Esophagus squamous epithelium (tissue), 5 donors: ENCODE measurements at places on chromosomes 4 and X.

DNA sequence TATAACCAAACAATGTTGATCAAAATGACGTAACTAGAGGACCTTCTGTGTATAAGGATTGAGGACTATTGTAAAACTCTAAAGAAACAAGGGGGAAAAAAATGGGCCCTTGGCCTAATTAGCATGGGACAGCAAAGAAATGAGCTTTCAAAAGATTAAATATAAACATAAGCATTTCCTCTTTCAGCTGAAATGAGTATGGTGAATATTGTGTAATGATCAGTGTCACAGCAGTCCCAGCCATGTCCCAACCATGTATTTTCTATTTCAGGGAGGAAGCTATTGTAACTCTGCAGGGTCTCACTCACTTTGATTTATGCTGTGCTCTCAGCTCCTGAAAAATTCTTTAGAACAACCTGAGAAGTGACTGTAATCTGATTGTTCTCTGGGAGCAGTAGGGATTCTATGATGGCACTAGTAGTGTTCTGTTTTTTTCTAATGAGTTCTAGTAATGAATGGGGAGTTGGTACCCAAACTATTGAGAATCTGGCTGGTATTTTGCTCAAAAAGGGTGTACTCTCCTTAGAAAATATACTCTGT lies 25.8 kb downstream of the ANXA10 start:
- DNase-seq = no peak
- no peak overlapping the region for H3K4me3 ChIP-seq
- no peaks in the 10 kb centered on the region for H3K27me3 ChIP-seq
- H3K4me1 ChIP-seq = no peaks in the 10 kb centered on the region

- H3K4me3 ChIP-seq = no peak overlapping the region
- no peak overlapping the region for H3K27ac ChIP-seq
- no peak for DNase-seq
- no peaks in the 10 kb centered on the region for H3K36me3 ChIP-seq
- no peaks in the 10 kb centered on the region for H3K4me1 ChIP-seq
Observed at GRCh38 chr4:181830404-181831035, 412.7 kb upstream of the TENM3 start.

DNA sequence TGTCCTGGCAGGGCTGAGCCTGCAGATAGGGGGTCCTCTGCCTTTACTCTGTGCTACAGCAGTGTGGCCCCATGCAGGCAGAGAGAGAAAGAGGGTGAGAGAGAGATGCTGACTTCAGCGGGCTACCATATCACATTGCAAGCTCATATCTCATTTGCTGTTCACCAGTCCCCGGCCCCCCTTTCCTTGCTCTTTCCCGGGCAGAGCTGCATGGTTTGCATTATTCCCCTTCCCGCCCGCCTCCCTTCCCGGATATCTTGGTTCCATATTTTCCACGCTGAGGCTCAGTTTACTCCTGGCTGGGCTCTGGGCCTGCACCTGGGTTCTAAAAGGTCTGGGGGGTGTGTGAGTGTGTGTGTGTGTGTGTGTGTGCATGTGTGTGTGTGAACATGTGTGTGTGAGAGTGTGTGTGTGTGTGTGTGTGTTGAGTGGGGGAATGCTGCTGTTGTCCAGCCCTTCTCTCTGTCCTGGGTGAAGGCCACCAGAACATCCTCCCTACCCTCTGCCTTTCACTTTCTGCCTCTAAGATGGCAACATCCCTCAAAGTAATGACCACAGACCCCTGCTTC lies 63.5 kb downstream of the PJA1 start:
- H3K27ac ChIP-seq = no peak overlapping the region
- no peak for DNase-seq
- no peaks in the 10 kb centered on the region for H3K27me3 ChIP-seq
- no peaks in the 10 kb centered on the region for H3K4me1 ChIP-seq
- H3K4me3 ChIP-seq = no peak overlapping the region

GRCh38 chrX:20352504-20352903 lies 85.8 kb upstream of the RPS6KA3 start:
- no peaks in the 10 kb centered on the region for H3K27me3 ChIP-seq
- H3K27ac ChIP-seq = no peak overlapping the region
- no peak overlapping the region for H3K4me3 ChIP-seq
- no peaks in the 10 kb centered on the region for H3K4me1 ChIP-seq
- H3K36me3 ChIP-seq = no peaks in the 10 kb centered on the region

- H3K4me1 ChIP-seq = no peaks in the 10 kb centered on the region
- no peak overlapping the region for H3K27ac ChIP-seq
- no peaks in the 10 kb centered on the region for H3K27me3 ChIP-seq
- DNase-seq = no peak
- no peak overlapping the region for H3K4me3 ChIP-seq
Observed at GRCh38 chr4:7515390-7515902, 80.7 kb upstream of the PSAPL1 start.

- no peak overlapping the region for H3K27ac ChIP-seq
- no peak overlapping the region for H3K4me3 ChIP-seq
- no peak for DNase-seq
Observed at GRCh38 chrX:119073911-119074310, 1.1 kb downstream of the CT47C1 start.

DNA sequence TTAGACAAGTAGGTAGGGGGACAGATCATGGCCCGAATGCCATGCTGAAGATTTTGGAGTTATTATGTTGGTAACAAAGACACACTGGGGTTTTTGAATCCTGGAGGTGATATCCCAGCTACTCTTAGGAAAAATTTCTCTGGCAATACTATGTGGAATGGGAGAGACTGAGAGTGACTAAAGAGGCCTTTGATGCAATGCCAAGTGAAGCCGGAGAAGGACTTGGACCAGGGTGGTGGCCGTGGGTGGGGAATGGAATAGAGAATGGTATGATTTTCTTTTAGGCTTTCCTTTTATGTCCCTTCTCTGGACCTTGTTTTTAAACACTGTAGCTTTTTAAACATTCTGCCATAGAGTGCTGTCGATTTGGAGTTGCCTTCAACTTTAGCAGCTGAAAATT lies 141.6 kb downstream of the DCLK2 start:
- H3K27me3 ChIP-seq = no peaks in the 10 kb centered on the region
- H3K36me3 ChIP-seq = no peaks in the 10 kb centered on the region
- peaks cover 15% of the 10 kb centered on the region for H3K4me1 ChIP-seq
- no peak overlapping the region for H3K27ac ChIP-seq
- no peak overlapping the region for H3K4me3 ChIP-seq
